ENCODE measurements at places on chromosomes 11 and 22.

GRCh38 chr11:789943-790342 is at the start of gene CEND1:
TSS of gene CEND1 (minus strand) at chr11:790090. CDS start at chr11:788576, 1,514 bp downstream.
- peak; percentile 14 for DNase-seq

DNA sequence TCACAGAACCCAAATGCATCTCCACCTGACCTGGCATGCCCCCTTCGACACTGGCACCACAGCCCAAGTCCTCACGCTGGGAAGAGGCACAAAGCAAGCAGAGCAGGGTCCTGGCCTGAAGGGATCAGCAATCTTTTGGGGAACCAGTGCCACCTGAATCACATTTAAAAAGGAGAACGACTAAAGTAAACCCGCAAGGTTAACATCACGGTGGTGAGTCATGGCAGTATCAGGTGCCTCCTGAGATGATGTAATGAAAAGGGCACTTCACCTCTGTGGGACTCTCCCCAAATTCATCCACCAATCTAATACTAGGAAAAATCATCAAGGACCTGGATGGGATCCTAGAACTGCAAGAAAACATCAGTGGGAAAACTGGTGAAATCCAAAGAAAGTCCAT is 44.9 kb downstream of the PACSIN2 start:
- DNase-seq = no peak

DNA sequence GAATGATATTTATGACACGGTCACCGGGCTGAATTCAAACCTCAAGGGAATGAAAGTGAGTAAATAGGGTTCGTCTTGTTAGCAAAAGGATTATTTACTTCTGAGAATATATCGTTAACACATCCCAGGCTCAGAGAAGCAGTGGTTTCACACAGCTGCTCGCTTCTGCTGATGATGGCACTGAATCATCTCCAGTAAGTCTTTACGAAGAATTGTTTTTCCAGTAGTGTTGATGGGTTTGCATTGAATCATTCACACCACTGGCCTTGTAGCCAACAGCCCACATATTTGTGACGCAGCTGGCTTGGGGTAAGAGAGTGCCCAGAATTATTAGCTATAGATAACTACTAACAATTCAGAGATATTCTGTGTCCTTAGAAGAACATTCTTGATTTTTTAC is 236.3 kb downstream of the CADM1 start:
- DNase-seq = peak; percentile 26

DNA sequence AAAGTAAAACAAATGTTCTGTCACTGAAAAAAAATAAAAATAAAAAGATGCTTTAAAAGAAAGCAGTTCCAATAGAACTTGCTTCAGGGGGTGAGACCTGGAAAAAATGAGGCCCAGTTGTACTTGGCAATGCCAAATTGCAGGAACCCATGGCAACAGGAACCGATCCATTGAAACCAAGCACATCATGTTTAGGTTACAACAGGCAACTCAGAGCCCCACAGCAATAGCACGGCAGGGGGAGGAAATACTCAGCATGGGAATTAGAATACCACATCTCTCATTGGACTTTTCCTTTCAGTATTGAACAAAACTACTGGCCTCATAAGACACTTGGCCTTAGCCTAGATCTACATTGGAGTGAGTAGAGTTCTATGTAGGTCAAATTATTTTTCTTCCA is 84.3 kb downstream of the MSANTD4 start:
- DNase-seq = no peak

DNA sequence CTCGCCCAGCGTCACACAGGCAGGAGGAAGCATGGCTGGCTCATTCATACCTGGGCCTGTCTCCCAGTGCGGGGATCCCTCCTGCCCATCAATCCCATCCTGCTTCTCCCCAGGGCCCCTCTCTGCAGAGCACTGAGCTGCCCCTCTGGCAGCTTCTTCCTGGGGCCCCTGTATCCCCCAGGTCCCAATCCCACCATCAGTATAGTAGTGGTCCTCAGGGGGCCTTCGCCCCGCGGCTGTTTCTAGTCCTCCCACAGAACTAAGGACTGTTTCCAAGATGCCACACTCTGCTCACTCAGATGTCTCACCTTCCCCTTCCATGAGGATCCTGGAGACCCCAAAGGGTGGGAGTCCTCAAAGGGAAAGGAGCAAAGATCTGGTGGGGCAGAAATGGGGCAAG is 97.6 kb downstream of the PDE2A start:
- no peak for DNase-seq

- DNase-seq = no peak
Observed at GRCh38 chr22:31605851-31606585, 56.0 kb downstream of the PISD start.

DNA sequence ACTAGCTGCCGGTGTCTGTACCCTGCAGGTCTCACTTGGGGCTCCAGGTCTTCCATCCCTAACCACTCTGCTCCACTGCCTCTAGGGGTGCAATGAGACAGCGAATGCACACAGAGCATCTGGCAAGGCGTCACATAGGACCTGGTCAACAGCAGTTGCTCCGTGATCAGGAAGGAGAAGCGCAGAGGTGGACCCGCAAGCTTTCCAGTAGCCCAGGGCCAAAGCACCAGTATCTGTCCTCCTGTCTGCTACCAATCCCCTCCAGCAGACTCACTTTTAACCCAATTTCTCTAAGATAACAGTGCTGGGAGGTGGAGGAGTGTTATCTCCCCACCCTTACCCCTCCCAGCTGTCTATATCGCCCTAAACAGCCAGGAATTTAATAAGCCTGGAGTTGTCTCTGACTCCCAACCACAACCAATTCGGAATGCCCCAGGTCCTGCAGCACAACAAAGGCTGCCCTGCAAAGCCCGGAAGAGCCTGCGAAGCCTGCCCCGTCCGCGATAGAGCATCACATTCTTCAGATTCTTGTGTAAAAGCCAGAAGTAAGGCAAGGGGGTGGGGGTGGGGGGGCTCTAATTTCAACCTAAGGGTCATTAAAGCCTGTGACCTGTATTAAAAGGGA is 19.3 kb downstream of the MYH9 start:
- DNase-seq = no peak

DNA sequence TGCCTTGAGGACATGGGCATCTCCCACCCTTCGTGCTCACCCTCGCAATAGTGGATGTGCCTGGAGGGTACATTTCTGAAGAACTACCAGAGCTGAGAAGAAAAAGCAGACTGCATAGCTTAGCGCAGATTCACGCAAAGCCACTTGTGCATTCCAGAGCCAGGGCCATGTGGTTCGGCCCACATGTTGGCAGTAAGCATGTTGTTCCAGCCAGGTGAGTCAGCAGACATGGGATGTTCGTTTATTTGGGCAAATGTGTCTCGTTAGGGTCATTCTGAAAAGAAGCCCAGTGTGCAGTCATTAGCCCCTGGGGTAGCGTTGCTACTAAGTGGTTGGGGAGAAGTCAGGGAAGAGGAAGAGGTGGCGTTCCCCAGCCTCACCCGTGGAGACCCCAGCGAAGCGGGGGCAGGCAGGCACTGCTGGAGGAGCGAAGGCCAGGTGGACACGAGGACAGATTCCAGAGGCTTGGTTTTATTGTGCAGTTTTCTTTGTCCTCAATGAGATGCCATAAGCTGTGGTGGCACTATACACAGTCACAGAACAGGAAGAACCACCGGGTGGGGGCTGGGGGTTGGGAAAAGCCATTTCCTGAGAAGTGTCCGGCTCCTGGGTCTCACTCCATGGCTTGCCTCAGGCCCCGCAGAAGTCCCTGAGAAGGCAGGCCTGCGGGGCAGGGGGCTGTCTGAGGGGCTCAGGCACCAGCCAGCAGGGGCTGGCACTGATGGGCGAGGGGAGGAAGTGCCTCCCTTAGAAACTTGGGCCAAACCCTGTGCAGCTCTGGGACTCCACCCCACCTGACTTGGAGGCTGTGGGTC is 5.0 kb downstream of the THY1 start:
- DNase-seq = no peak

DNA sequence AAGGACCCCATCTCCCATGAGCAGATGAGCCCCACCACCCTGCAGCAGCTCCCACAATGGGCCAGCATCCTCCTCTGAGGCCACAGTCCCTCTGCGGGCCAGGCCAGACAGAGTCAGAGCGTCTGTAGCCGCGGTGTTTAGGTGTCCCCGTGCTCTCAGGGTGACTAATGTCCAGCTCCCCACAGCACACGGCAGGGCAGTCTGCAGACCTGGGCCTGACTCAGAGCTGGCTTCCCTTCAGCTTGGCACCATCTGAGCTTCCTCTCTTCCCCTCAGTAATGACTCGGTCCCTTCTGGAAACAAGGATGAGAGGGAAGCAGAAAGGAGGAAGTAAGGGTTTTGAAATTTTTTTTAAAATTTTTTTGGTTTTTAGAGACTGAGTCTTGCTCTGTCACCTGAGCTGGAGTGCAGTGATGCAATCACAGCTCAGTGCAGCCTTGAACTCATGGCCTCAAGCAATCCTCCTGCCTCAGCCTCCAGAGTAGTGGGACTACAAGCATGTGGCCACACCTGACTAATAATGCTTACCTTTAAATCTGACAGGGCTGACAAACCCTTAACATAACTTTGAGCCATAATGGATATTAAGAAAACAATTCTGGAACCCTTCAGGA is 28.5 kb downstream of the LRRC74B start:
- no peak for DNase-seq

DNA sequence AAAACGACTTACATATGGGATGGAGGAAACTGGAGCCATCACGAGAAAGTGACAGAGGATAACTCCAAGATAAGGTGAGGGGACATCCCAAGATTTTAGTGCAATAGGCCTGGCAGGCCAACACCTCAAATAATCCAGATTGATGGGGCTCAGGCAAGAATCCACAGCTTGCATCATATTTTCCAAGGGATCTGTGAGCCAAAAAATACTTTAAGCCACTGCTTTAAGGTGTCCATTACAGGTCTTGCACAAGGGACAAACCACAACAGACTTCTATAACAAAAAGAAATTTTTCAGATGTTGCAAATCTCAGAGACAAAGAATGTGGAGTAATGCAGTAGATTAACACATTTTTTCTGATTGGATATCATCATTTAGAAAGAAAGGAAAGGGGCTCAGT is 45.6 kb downstream of the DENND5A start:
- no peak for DNase-seq

DNA sequence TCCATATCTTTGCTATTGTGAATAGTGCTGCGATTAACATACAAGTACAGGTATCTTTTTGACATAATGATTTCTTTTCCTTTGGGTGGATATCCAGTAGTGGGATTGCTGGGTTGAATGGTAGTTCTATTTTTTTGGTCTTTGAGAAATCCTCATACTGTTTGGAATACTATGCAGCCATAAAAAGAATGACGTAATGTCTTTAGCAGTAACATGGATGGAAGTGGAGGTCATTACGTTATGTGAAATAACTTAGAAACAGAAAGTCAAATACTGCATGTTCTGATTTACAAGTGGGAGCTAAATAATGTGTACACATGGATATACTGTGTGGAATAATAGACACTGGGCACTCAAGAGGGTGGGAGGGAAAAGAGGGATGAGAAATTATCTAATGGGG is 4.0 kb upstream of the MMP10 start:
- no peak for DNase-seq

- no peak for DNase-seq
Observed at GRCh38 chr11:133738624-133739023, 106.7 kb downstream of the SPATA19 start.

GRCh38 chr11:13216019-13216710 is 61.4 kb upstream of the BMAL1 start:
- DNase-seq = no peak

DNA sequence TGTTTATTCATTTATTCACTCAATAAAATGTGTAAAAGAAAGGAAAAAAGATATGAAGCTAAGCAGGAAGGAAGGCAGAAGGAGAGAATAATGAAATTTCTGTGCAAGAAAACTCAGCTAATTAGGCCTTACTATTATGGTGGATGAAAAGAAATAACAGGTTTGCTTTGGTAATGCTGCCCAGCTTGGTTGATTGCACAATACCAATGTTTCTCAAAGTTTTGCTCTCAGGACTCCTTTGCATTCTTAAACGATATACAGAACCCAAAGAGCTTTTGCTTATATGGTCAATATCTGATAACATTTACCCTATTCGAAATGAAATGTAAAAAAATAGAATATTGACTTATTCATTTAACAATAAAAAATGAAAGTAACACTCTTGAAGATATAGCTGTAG is 7.3 kb upstream of the CTSC start:
- no peak for DNase-seq

GRCh38 chr11:126519764-126520734 is 164.6 kb downstream of the ST3GAL4 start:
- DNase-seq = no peak

DNA sequence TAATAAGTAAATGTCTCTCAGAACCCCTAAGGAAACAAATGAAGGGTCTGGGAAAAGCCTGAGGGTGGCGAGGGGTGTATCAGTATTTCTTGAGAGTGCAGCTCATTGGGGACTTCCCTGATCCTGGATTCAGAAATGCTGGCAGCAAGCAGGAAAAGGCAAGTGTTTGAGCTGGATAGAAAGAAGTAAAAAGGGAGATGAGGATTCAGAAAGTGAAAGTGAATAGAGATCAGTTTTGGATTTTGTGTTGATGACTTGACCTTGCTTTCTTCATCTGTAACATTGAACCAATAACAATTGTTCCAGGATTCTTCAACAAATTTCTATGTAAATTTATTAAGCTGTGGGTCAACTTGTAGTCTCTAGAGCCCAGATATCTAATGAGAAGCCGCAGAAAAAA is 66.9 kb upstream of the CTSC start:
- DNase-seq = no peak
